Cerebellar nuclear complex (tissue), 1 donor: ENCODE measurements at places on chromosomes 4 and X.

- no peak for DNase-seq
These were observed 1112.7 kb downstream of the PDHA2 start for GRCh38 chr4:96952610-96953009.

- DNase-seq = no peak
These were observed 40.4 kb upstream of the BRS3 start for GRCh38 chrX:136447308-136447707.

DNA sequence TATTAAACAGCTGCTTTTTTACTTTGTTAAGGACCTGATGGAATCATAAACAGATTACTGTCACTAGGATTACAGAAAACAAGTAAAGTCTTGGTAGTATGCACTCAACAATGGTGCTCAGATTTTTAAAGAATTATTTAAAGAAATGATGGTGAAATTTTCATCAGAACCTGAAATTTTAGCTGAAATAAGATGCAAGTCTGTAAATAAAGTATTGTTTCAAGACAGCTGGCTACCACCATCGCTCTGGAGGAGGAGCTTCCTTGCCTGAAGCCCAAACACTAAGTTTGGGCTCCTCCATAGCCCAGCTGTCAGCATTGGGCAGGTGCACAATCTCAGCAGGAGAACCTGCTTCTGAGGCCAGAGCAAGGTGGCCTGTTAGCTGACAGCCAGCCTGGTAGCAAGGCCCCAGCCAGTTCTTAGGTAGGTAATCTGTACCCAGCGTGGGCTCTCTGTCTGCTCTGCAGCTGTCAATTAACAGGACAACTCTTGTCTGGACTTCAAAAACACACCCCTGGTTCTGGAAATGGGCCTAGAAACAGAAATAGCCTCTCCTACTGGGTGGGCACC, 4.6 kb downstream of the GAB1 start:
- DNase-seq = no peak

- DNase-seq = no peak
These were observed 8.2 kb downstream of the BMP2K start for GRCh38 chr4:78784236-78784865.

DNA sequence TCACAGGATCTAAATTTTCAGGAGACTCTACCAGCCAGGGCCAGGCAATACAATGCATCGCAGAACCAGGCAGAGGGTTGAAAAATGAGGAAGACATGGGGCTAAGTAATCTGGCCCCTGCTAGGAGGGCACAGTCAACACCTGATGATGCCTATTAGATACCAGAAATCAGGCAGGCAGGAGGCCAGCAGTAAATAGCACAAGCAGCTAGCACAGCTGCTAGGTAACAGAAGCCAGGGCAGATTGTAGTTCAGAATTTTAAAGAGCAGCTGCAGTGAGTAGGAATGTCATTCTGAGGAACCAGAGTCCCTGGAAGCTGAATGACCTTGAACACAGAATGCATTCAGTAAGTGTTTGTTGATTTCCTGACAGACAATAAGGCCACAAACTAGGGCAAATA, 38.8 kb upstream of the TRPC5OS start:
- DNase-seq = no peak

GRCh38 chrX:114675365-114675764, 91.5 kb downstream of the HTR2C start:
- DNase-seq = no peak

GRCh38 chr4:185859111-185859510, 47.1 kb upstream of the SORBS2 start:
- DNase-seq = no peak

DNA sequence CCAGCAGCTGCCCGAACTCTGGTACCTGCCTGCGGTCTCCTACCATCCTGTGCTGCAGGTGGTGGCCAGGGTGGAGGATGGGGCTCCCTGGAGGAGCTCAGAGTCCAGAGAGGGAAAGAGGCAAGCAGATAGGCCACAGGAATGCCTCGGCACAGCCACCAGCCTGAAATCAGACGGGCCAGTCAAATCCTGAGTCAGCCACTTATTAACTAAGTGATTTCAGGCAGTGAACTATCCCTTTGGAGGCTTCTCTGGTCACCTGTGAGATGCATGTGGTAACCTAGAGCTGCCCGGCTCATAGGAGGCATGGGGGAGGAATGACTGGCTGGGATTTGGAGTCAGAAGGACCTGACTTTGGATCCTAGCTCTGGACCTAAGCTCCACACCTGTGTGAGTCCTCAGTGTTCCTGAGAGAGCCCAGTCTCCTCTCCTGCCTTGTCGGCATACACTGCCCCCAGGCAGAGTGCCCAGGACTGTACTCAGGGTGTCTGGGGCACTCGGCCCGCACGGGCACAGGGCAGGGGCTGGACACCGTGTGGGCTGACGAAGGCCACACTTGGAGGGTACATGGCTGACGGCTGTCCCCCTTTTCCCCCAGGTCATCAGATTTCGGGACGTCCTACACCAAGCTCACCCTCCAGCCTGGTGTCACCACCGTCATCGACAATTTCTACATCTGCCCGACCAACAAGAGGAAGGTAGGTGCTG, 96.4 kb upstream of the PSAPL1 start:
- DNase-seq = no peak

GRCh38 chr4:156100651-156101050, 147.0 kb upstream of the CTSO start:
- DNase-seq = no peak

GRCh38 chr4:53009824-53010223, 147.7 kb downstream of the RASL11B start:
- DNase-seq = no peak

GRCh38 chrX:79107891-79108718, 36.4 kb upstream of the GPR174 start:
- DNase-seq = no peak

GRCh38 chrX:63387411-63387810, 36.3 kb upstream of the SPIN4 start:
- DNase-seq = no peak

DNA sequence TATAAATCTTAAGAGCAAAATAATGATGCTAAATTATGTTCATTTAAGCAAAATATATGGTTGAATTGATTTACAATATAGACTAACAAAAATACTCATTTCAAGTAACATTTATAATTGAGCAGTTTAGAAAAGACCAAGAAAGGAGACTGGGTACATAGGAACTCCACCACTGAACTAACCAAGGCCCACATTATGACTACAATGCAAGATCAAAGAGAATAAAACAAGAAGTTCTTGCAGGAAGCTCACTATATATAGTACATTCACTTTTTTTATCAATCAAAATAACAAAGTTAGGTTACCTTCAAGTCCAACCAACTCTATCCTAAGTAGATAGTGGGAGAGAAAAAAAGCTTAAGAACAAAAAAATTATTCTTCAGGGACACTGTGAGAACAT, 8.0 kb downstream of the CHIC2 start:
- no peak for DNase-seq

DNA sequence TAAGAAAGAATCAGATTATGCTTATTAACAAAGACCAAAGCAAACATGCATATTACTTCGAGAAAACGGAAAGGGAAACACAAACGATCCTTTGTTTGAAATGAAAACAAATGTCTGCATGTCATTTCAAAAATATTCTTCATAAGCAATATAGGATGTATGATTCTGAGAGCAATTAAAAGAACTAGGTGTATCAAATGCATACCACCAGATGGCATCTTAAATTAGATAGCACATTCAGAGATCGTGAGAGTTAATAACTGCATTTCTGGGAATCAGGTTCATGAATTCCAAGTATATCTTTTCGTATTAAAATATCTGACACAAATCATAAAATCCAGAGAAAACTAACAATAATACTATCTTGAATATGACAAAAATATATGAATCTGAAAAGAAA, 159.5 kb downstream of the PPP3CA start:
- no peak for DNase-seq

GRCh38 chrX:12961196-12961718, 13.7 kb upstream of the TMSB4X start:
- DNase-seq = no peak

DNA sequence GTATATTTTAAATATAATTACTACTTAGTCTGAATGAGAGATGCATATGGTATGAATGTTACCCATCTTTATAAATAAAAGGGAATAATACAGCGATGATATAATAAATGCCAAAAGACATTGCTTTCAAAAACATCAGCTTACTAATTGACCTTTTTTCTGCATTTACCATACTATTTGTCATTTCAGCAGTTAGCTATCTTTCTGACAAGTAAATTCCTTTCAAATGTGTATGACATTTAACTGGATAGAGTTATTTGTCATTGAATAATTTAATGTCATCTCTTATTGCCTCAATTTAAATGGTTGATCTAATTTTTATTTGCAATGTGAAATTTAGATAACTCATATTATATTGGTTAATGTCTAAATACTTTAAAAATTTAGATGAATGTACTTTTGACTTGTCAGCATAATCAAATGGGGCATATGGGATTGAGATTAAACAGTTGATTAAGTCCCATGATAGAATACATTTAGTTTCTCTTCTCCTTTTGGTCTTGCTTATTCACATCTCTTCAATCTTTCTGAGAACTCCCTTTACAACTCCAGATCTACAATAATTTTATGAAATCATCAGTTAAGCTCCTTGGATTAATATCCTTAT, 350.9 kb downstream of the PCDH18 start:
- no peak for DNase-seq

GRCh38 chr4:38078590-38079421, 118.6 kb downstream of the PTTG2 start:
- no peak for DNase-seq

DNA sequence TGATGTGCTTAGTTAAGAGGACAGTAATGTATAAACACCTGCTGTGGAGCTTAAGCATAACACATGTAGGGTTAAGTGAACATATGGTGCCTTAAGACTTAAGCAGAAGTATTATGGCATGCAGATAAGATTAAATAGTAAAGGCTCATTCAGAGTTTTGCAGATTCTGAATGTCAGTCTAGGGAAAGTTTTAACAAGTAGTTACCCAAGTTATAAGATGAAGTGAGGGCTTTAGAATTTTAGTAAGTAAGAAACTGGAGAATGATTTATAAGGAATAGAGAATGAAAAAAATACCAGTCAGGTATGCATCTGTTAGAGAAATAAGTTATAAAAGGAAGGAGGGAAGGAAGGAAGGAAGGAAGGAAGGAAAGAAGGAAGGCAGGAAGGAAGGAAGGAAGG, 902.1 kb downstream of the TRAM1L1 start:
- DNase-seq = no peak

DNA sequence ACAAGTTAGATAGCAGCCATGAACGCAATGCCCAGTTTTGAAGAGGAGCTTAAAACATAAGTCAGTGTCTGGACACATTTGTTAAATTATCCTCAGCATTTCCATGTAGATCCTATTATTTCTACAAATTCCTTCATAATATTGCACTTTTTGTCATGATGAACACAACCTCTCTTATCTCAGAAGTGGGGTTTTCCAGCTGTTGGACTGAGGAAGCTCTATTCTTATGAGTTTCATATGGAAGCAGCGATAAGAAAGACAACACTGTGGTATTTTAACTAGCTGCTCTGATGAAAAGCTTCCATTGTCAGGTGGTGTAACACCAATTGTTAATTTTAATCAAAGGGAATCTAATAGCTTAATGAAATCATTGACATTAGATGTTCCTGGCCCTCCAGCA, 308.7 kb downstream of the GBA3 start:
- DNase-seq = no peak

- DNase-seq = no peak
These were observed 49.1 kb upstream of the MSANTD1 start for GRCh38 chr4:3199653-3200422.

- DNase-seq = no peak
These were observed 60.0 kb downstream of the FHIP1A start for GRCh38 chr4:151468715-151469696.

DNA sequence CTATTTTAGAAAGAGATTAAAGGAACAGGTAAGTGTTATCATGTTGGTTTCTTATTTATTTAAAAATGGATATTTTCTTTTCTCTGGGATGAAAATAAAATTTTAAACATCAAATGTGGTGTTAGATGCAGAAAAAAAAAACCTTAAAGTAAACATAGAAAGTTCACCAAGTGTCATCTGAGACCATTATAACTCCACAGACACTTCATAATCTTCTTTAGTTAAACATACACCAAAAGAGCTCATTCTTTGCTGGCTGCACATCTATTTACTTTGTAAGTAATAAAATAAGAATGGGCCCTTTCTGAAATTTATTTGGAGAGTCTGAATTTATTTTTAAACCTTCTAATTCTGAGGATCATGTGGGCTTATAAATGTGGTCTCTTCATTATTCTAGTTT, 460.7 kb upstream of the CTSO start:
- no peak for DNase-seq

DNA sequence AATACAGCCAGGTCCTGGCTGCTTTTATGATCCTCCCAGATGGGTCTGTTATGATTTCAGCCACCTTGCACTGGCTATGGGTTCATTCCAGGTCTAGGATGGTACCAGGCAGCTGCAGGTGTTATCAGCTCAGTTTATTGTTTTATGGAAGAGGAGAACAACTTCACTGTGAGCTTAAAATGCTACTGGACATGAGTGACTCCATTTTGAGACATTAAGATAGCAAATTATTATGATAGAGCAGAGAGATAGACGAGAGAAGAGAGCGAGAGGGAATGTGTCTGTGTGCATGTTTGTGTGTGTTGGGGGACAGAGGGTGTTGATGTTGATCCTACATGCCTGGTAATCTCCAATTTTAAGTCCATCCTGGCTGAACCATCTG, 820.2 kb downstream of the FSTL5 start:
- no peak for DNase-seq

GRCh38 chr4:74410272-74410671, 34.7 kb upstream of the AREG start:
- no peak for DNase-seq

- DNase-seq = no peak
These were observed 4.9 kb downstream of the LRPAP1 start for GRCh38 chr4:3527101-3527913.

DNA sequence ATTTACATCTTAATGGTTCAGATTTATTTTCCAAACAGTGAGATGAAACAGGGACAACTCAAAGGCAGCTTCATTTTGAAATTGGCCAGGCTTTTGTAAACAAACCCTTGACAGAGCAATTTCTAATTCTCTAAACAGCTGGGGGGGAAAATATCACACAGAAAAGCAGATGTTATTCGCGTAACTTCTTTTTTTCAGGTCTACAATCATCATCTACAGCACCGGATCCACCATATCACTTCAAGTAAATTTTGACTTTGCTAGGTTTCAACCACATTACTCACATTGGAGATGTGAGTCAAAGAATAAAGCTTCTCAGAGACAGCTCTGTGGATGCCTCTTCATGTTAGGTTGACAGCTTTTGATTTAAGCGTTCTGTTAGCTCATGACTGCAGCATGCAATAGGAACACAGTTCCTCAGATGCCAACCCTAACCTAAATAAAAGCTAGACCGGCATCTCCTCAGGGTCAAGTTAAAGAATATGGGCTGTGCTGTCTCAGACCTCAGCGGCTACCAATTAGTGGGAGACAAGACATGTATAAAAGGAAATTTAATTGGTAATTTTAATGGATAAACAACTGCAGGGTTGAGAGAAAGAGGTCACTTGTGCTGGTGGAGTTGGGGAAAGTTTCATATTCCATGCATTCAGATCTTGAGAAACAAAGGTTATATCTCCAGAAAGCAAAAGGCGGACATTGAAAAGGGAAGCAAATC, 26.8 kb downstream of the AMELX start:
- no peak for DNase-seq
